ENCODE measurements at places on chromosomes 7 and 10.

GRCh38 chr7:34759477-34760125 is 101.6 kb downstream of the NPSR1 start:
- no peak for DNase-seq

DNA sequence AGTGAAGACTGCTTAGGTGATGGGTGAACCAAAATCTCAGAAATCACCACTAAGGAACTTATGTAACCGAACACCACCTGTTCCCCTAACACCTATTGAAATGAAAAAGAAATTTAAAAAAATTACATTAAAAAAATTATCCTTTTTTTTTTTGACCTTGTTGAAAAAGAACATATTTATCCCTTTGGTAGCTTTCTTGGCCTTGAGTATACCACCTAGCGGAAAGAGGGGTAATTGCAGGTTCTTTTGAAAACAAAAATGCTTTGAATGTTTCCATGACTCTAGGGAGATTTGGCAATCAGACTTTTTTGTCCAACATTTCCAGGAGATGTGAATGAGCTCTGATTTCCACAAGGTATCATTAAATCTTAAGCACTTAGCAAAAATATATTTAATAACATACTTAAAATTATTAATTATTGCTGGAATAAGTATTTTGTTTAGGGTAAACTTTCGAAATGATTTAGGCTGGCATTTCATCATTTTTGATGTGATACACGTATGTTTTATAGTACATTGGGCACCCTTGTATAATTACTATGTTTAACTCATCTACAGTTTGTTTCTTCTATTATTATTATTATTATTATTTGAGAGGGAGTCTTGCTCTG is 47.0 kb upstream of the ELMO1 start:
- no peak for DNase-seq

DNA sequence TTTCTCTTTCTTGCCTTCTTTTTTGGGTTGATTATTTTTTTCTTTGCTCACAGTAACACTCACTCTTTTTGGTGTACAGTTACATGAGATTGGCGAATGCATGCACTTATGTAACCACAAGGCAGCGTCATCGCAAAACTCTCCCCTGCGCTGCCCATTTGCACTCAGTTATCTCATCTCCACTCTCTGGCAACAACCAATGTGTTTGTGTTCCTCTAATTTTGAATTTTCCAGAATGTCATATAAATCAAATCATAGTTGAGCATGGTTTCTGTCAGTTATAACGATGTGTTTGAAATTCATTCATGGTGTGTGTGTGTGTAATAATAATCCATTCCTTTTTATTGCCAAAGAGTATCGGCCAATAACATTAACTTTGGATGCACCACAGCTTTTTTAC is 23.0 kb upstream of the IGFBP3 start:
- no peak for DNase-seq

DNA sequence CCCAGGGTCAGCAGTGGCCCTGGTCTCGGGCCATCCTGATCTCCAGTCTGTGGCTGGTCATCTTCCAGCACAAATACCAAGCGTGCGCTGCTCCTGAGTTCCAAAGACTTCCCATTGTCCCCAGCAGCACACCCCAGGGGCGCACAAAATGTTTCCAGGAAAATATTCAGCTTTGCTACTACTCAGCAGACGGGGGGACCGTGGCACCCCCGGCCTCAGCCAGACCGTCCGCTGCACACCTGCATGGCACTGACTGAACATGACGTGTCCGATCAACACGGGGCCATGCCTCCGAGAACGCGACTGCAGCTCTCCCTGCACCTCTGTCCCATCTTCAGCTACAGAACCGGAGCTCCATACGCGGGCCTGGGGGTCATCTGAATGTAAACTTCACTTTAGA is 9.6 kb upstream of the INSIG1 start:
- no peak for DNase-seq

- no peak for DNase-seq
These were observed 171.2 kb downstream of the ARHGAP21 start for GRCh38 chr10:24552346-24553016.

- DNase-seq: no peak
These were observed 47.4 kb downstream of the KCND2 start for GRCh38 chr7:120320218-120320961.

DNA sequence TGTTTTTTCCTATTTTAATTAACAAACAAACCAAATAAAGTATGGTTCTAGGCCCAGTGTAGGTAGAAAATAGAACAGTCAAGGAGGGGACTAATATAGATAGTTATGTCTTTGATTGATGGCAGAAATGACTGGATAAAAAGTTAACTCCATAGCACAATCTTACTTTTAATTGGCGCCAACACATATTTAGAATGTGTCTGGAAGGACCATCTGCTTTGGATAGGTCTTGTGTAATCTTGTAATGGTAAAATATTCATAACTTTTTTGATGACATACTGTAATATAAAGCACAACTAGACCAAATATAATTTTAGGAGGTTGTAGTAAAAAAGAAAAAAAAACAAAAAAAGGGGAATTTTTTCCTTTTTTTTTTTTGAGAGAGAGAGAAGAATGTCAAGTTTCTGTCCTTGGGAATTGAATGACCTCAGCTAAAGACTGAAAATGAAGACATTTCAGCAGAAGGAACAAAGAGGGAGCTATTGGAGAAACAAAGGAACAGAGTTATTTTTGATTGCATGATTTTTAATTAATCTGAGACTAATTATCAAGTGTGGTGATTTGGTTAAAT is 193.7 kb downstream of the CDK14 start:
- DNase-seq: no peak

DNA sequence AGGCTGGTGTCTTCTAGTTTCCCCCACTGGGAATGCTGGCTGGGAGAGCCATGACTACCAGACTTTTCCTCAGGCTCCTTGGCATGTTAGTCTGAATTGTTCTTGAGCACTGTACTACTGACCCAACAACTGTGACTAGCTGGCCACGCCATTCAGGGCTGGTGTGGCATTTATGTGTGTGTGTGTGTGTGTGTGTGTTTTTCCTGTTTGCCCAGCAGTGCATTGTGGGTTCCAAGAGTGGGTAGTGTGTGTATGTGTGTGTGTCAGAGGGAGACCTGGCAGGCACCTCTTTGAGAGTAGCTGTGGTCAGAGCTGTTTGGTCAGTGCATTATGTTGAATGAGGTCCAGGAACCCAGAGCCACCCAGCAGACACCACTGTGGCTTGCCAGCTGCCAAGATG is 9.2 kb downstream of the PCBD1 start:
- DNase-seq: no peak

DNA sequence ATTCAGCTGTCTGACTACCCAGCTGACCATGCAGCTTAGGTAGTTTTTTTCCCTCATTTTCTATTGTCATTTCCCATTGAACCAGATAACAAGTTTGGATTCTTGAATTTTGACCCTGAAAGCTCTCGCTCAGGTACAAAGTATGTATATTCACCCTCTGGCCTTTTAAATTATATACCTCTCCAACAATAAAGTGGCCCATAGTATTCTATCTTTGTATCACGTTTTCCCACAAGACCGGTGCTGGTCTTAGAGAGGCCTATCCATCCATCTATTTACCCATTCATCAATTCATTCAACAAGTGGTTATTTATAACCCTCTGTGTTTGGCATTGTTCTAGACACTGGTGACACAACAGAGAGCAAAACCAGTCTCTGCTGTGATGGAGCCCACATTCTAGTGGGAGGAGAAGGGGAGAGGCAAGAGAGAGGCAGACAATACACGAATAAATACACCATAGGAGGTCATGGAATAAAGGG is 35.2 kb upstream of the NPSR1 start:
- no peak for DNase-seq

- DNase-seq: no peak
These were observed 5.0 kb downstream of the PAOX start for GRCh38 chr10:133384071-133384470.

DNA sequence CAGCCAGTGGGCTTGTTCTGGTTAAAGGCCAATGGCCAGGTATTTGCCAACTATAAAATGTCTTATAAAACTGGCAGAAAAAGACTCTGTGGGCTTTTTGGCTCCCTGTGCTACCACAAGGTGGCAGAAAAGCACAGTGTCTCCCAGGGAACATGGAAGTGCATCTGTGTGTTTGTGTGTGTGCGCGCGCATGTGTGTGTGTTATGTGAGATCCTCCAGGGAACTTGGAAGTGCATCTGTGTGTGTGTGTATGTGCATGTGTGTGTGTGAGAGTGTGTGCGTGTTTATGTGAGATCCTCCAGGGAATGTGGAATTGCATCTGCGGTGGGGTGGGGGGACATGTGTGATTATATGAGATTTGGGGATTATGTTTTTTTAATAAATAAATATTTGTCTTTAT is 30.2 kb upstream of the ABI1 start:
- peak; percentile 37 for DNase-seq

GRCh38 chr7:28759475-28759971 is 198.6 kb downstream of the TRIL start:
- DNase-seq: no peak

- no peak for DNase-seq
These were observed 119.5 kb downstream of the GPR158 start for GRCh38 chr10:25294032-25294926.

GRCh38 chr7:140283472-140283871 is 106.7 kb upstream of the KDM7A start:
- no peak for DNase-seq

DNA sequence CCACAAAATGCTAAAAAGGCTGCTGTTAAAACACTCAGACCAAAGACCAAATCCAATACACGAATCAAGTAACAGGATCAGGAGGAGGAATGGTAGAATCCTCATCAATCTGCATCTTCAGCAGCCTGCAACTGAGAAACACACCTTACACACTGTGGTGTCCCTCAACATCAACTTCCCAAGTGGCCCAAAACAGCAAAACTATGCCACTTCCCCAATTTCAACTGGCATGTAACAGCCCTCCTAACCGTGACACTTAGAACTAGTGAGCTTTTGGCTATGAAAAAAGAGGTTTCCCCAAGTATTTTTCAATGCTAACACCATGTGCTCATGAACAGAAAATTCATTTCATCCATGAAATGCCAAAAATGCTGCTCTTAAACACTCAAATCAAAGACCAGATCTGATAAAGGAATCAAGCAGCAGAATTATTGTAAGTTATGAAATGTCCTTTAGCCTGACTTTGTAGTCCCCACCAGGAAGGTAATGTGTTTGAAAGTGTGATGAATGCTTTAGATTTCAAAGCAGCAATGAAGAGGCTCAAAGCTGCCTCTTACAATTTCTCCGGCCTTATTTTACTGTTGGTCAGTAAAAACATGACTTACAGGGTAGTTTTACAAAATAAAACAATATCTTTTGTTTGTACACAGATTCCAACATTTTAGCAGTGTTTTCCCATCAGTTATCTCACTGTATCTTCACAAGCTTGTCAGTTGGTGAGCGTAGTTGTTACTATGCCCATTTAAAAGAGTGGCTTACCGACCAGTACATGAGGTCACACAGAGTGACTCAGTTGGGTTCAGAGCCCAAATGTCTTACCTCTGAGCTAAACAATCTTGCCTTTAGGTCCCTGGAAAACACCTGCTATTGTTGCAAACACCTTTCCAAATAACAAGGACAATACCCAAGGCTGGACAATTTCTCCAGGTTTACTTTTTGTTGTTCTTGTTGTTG is 65.7 kb upstream of the ASAH2 start:
- no peak for DNase-seq

- no peak for DNase-seq
These were observed 35.0 kb upstream of the IL15RA start for GRCh38 chr10:6012121-6012905.

DNA sequence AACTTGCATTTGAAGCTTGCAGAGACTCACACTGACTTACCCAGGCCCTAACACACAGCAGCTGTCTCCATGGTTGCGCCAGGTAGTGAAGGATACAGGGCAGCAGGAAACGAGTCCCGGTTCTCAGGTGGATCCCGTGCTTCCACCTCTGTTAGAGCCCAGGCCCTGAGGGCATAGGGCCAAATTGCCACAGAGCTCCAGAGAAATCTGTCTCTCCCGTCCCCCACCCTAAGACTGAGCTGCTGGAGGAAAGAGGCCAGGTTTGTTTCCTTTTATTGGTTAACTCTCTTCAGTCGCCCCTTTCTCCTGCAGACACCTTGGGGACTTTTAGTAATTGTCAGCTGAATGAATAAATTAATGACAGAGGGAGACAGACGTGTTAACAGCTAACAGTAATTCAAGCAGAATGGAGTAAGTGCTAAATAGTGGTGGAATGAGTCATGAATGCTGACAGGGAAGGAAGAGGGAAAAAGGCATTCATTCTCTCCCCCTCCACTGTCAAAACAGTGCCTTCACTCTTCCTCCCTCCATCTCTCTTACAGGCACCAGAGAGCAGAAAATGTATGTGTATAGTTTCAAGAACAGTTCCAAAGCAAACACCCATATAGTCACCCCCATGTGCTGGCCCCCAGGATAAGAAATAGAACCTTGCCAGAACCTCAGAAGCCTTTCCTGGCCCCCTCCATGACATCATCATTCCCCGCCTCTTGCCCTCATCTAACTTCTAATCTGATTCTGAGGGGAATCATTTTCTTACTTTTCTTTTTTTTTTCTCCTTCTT is 16.8 kb upstream of the DLG5 start:
- no peak for DNase-seq

DNA sequence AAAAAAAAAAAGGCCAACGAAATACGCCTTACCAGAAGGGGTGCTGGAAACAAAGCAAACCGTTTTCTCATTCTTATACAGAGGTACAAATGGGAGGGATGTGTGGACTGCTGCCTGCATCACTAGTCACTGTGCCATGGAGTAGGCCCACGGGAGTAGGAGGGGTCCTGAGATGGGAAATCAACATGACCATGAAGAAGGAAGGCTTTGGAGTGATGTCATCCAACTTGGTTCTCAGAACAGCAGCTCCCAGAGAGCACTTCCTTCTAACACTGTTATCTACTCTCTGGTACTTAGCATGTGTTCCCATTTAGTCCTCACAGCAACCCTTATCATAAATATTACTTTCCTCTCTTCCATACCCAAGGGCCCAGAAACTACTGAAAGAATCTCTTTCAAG is 60.0 kb upstream of the LRGUK start:
- DNase-seq: no peak

- no peak for DNase-seq
These were observed 383.9 kb downstream of the SORCS1 start for GRCh38 chr10:106780632-106781031.

DNA sequence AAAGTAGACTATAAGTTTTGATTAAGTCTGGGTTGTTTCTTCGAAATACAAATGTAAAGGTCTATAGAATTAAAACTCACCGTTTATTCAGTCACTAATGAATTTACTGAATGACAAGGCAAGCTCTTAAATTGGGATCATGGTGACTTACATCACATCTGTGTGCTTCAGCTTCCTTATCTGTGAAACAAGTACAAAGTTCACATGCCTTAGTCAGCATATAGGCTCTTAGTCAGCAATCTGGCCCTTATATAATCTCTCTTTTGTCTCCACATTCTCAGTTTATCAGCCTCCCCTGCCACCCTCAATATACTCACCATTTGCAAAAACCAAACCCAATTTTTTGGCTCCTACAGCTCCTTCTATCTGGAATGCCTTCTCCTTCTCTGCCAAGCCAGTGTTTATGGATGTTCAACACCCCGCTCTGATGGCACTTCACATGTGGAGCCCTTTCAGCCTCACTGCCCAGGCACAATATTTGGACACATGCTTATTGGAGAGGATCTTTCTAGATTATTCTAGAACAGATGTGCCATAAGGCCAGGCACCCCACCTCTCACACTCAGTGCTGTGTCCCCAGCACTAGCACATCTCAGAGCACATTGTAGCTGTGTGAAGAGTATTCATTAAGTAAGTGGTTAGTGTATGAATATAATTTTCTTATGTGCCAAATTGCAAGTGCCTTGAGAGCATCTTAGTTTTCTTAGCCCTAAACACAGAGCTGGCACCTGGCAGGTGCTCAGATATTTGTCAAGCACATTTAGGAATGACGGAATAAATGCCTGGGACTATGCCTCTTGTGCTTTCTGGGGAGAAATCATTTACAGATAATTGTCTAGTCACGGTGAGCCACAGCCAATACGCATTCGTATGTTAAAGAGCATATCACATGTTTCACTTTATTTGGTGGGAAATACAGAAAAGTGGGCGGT is 9.8 kb upstream of the LAMB1 start:
- DNase-seq: no peak
